ENCODE measurements at places on chromosomes 2 and 18.

GRCh38 chr2:105669384-105669891 lies 75.3 kb upstream of the NCK2 start:
- DNase-seq = no peak

DNA sequence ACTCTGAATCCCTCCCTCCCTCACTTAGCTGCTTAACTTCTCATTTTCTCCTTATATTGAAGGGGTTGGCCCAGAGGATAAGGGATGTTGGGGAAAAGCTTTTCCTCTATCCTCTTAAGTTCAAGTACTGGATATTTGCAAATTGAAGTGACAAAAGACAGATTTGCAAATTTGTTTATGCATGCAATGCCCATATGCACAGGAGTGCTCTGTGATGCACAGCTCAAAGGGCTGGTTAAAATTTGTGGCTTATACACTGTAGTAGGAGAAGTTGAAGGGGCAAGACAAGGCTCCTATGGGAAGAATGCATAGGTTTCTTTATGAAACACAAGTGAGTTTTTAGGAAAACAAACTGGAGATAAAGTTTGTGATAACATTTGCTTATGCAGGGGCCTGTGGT lies 8.4 kb upstream of the MSH6 start:
- no peak for DNase-seq

DNA sequence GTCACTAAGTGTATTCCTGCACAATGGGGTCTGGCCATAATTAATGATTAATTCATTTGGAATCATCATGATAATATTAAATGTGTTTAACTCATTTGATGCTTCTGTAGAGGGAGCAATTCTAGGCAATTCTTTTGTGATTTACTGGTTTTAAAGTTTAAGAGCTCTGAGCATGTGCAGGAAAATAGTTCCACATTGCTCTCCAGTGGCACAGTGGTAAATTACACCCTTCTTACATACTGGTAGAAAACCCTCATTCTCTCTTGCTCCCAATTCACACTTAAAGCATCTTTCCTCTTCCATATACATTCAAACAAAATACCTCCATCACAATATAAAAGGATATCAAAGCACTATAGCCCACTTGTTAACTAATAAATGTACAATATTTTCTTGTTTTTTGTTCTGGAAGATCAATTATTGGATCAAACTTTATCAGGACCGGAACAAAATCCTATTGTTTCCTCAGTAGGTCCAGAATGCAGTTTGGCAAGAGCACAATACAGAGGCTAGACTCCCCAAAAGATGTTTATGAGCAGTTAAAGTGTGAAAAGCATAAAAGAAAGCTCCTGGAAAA lies 844.3 kb downstream of the MBD2 start:
- no peak for DNase-seq

DNA sequence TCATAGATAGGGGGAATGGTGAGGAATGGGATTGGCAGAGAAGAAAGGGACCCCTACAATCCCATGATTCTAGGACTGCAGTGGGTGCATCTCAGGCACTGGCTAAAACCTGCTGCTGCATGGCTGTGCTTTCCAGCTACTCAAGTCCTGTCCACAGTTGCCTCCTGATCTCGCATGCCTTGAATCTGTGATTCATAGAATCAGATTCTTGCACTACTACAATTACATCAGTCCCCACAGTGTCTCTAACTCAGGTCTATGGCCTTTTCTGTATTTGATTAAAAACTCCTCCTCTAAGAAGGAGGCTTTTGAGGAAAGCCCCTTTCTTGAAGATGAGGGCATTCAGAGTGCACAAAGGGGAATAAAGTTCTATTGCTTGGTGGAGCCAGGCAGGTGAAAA lies 117.4 kb downstream of the LRATD1 start:
- no peak for DNase-seq

DNA sequence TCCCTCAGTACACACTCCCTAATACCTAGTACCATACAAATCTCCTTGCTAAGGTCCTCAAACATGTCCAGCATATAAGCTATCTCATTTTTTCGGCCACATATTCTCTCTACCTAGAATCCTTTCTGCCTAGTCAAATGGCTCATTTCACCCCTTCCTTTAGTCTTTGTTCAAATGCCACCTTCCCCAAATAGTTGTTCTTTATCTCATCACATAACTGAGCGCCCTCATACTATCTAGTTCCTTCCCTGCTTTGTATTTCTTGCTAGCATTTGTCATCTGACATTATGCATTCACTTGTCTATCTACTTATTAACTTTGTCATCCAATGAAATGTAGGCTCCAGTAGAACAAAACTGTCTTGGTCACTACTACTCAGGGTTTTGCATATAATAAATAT lies 35.5 kb downstream of the RPRD1A start:
- no peak for DNase-seq

- no peak for DNase-seq
Measured at GRCh38 chr2:171404719-171405118, 29.1 kb downstream of the METTL8 start.

DNA sequence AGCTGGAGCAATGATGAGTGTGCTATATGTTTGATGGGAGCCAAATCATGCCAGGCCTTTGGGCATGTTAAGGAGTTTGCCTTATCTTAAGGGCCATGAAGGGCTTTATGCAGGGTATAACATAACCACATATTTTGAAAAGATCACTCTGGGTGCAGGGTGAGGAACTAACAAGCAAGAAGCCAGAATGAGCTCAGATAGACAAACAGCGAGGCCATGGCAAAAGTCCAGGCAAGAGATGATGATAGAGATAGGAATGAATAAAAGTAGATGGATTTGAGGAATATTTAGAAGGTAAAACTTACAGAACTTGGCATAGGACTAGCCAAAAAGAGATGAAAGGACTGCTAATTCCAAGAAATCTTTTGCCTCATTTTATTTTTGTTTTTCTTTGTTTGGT lies 6.7 kb downstream of the GALNT3 start:
- no peak for DNase-seq

DNA sequence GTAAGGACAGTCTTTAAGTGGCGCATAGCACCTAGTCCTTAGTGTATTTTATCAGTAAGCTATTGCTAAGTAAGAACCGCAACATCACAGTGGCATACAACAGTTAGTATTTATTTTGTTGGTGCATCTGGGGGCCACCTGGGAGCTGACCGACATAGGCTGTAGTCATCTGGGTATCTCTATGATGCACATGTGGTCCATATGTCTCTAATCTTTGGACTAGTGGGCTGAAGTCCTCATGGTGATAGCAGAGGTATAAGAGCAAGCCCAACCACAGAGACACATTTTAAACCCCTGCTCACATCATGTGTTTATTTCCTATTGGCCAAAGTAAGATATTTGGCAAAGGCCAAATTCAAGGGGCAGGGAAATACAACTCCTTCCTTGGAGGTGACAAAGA lies 2.9 kb downstream of the CAMKMT start:
- no peak for DNase-seq

DNA sequence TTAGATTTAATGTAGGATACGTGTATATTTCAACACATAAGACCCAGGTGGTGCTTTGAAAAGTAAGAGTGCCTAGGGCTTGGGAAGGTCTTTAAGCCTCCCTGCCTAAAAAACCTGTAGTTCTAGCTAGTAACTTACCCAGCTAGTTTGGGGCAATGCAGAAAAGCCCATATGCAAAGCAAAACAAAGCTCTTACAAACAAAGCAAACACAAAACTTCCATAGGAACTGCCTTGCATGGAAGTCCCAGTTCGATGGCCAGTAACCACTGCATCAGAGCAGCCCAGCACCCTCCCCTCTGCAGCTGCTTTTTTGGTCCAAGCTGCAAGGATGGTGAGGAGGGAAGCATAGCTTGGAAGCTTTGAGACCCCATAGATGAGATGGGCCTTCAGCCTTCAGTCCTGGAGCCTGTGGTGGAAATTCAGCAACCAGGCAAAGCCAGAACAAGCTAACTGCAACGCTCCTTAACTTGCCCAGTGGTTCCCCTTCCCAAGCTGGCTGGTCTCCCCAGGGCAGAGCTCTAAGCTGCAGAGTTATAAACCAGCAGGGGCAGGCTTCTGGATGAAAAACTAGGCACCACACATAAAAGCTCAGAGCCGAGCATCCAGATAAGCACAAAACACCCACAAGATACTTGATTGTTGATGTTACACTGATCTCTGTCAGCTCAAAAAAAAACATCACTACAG lies 16.2 kb downstream of the C2orf76 start:
- no peak for DNase-seq

DNA sequence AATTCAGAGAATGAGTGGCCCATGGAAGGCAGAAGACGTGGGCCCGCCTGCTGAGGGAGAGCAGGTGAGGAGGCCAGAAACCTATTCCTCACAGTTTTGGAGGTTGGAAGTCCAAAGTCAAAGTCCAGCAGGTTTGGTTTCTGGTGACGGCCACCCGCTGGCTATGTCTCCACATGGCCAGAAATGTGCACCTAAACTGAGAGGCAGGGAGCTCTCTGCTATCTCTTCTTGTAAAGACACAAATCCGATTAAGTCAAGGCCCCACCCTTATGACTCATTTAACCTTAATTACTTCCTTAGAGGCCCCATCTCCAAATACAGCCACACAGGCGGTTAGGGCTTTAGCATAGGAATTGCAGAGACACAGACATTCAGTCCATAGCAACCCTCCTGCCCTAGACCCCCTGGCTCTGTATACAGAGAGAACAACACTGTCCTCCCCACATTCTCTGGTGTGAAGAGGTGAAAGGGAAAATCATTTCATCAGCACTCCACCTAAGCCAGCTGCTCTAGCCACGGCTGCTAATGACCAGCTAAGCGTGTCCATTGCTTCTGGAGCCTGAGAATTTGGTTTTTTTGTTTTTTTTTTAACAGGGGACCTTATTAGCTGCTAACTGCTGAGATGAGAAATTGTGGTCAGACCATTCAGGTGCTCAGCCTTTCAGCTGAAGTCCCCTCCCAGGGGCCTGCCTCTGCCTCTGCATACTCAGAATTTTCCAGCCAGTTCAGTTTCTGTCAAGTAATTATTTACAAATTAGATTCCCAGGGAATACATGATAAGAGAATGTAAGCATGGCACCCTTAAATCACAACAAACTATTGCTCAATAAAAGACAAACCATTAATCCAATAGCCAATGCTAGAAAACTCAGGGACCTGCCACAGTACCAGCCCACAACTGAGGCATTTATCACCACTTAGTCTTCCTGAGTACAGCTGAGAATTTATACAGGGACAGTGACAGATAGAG lies 368.7 kb upstream of the ID2 start:
- no peak for DNase-seq

DNA sequence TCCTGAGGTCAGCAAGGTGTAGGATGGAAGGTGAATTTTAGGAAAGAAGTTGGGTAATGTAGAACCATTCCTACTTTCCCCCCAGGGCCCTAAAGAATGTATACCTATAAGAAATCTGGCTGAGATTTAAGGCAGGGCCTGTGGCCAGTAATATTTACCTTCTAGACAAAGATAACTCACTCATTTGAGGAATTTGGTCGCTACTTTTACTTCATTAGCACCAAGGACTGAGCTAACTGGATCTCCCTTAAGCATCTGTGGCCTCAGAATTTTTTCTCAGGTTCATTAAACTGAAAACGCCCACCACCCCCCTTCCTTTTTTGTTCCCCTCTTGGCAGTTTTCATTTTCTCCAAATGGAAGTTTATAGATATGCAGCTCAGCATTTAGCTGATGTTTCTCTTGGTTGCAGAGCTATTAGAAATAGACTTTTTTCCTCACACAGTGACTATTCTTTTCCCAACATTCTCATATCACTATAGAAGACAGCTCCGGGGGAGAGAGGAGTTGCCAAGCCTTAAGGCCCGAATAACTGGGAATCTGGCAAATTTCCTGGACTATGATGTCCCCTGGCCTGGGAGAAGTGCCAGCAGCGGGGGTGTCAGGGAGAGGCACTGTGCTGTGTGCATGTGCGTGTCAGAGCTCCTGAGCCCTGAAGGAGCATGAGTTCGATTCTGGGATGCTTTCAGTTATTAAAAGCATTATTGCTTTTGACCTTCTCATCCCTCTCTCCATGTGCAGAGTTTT lies 310.9 kb downstream of the PRKCE start:
- DNase-seq = no peak

- no peak for DNase-seq
Measured at GRCh38 chr2:236802862-236803261, 233.2 kb downstream of the ACKR3 start.

GRCh38 chr2:71608034-71608433 lies 154.7 kb downstream of the DYSF start:
- no peak for DNase-seq

- DNase-seq = no peak
Measured at GRCh38 chr2:217741381-217741955, 261.3 kb downstream of the TNS1 start.

DNA sequence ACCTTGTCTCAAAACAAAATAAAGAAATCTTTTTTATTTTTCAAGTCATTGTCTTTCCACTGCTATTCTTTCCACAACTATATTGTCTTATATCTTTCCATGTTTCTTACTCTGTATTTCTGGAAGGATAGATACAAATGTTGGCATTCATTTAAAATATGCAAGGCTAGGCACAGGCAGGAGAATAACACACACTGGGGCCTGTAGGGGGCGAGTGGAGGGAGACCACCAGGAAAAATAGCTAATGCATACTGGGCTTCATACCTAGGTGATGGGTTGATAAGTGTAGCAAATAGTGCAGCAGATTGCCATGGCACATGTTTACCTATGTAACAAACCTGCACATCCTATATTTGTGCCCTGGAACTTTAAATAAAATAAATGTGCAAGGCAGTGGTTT lies 9.6 kb downstream of the MRPL30 start:
- no peak for DNase-seq

GRCh38 chr2:12031866-12032265 lies 285.4 kb downstream of the LPIN1 start:
- DNase-seq = no peak

DNA sequence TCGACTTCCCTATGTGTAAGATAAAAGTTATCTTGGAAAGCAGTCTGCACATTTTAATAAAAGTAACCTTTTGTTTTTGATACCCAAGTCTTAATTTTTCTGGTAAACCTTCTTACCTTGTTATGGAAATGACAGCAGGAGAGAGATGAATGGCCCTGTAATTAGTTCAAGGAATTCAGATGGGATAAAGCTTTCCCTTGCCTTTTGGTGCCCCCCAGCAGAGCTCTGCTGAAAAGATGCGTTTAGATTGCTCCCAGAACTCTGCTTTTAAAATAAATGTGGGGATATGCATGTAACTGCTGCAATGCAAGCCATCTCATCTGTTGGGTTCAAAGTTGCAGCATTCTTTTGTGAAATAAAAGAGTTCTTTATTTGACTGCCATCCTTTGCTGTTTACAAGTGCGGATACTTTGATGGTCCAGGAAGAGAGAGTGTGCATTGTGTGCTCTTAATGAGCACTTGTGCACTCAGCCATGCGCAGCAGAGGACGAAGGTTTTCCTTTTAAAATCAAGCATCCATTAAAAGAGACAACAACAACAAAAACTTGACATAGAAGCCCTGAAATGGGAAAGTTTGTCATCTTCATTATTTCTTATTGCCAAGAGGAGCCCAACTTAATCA lies 176.7 kb upstream of the ST6GAL2 start:
- no peak for DNase-seq

DNA sequence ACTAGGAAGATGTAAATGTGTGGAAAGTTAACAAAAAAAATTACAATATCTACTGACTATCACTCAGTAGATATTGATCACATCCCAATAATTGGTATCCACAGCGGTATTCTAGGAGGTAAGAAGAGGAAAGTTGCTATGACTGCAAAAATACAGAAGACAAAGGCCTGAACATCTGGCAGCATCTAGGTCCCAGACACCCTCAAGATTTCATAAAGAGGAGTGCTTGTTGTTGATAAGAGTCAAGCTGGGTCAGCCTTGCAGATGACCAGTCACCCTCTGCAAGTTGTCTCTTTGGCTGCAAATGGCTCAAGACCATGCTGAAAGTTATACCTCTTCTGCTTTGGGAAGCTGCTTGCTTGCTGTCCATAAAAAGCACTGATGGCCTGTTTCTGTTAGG lies 228.4 kb upstream of the FBXO11 start:
- DNase-seq = no peak

Data from activated T-helper 1 cell treated with anti-CD3 and anti-CD28 coated beads, Interleukin-2, amount 50 U/mL, for 16 hours (primary cell).